ENCODE measurements at places on chromosomes 2 and 18.

DNA sequence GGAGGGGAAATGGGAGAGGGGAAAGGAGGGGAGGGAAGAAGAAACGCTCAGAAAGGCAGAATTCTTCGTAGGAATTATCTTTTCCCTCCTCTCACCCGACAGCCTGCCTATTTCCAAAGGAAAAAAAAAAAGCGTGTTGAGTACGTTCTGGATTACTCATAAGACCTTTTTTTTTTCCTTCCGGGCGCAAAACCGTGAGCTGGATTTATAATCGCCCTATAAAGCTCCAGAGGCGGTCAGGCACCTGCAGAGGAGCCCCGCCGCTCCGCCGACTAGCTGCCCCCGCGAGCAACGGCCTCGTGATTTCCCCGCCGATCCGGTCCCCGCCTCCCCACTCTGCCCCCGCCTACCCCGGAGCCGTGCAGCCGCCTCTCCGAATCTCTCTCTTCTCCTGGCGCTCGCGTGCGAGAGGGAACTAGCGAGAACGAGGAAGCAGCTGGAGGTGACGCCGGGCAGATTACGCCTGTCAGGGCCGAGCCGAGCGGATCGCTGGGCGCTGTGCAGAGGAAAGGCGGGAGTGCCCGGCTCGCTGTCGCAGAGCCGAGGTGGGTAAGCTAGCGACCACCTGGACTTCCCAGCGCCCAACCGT, at the start of gene GAD1:
Gene GAD1, plus strand, starts transcription at position 384 of the 589 bp plus-strand sequence. CDS start 1,705 bp downstream, outside the sequence.
- peak; percentile 70 for DNase-seq

- DNase-seq, result no peak
These were observed 18.3 kb upstream of the BMP10 start for GRCh38 chr2:68889500-68889899.

DNA sequence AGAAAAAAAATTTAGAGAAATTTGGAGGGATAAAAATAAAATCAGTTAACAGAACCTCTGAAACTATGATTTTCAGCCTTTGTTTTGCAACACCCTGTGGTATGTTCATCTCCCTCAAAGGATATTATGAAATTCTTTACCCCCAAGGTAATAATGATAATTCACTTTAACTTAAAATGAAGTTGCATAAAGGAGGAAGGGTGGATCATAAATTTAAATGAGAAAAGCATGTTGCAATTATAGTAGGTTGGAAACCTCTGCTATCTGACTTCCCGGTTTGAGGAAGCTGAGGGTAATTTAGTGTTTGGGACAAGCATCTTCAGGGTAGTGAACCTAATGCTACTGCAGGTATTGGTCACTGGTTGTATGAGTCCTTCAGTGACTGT, 102.9 kb downstream of the BABAM2 start:
- no peak for DNase-seq

DNA sequence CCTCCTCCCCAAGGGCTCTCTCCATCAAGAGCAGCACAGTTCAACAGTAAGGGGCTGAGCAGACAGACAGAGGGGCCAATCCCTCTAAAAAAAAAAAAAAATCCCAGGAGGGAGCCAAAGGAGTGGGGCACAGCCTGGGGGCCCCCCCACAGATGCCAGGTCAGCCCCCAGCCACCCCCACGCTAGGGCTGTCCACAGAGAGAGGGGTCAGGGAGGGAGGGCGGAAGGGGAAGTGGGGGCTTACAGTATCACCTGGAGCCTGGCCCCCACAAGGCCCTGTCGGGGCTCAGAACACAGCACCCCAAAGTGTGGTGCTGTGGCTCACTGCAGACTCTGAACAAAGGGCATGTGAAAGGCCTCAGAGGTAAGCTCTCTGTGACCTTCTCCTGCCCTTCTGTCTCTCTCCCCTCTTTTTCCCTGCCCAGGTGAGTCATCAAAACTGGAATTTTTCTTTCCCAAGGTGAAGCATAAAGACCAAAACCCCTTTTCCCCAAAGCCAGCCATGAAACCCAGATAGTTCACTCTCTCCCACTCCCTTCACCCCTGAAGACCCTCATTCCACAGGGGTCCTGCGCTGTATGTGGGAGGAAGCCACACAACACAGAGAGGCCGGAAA, 13.9 kb downstream of the BIN1 start:
- no peak for DNase-seq

- no peak for DNase-seq
These were observed 9.5 kb downstream of the ASB18 start for GRCh38 chr2:236254674-236255073.

DNA sequence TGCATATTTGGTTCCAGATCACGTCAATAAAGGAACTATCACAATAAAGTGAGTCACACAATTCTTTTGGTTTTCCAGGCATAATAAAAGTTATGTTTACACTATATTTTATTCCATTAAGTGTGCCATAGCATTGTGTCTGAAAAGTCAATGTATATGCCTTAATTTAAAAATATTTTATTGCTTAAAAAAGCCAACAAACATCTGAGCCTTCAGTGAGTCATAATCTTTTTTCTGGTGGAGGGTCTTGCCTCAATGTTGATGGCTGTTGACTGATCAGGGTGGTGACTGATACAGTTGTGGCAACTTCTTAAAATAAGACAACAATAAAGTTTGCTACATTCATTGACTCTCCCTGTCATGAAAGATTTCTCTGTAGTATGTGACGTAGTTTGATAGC, 254.3 kb upstream of the SPOPL start:
- no peak for DNase-seq

GRCh38 chr2:219737270-219737691, 109.9 kb downstream of the SLC4A3 start:
- DNase-seq, result no peak

DNA sequence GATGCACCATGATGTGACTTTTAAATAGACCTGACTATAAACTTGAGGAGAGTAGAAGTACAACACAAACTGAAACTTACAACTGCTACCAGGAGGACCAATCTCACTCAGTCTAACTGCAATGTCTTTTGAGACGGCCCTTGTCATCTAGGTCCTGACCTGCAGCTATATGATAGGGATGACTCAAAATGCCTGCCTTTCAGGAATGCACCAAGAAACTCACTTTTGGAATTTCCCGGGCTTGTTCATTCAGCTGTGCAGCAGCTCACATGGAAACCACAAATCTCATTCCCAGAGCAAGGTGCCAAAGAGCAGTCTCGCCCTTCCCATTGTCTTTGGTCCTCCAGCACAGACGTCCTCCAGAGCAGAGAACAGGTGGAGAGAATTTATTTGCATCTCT, 113.7 kb downstream of the SPOPL start:
- DNase-seq, result no peak

DNA sequence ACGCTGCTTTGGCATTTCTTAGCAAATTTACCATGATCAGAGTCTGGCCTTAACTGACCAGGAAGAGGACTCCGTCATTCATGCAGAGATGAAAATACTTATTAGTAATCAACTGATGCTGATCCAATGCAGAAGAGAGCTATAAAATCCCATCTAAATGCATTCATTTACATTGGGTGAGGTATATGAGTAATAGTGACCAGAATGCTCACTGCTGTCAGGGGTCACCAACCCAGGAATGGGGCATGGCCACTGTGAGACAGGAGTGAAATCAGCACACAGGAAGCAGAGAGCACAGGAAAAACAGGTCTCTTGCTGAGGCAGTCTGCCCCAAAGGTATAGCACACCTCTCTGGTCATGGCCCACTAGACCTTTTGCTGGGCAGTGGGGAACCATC, 68.1 kb upstream of the TMEM247 start:
- DNase-seq, result no peak

GRCh38 chr2:45448217-45448616, 162.8 kb downstream of the SRBD1 start:
- DNase-seq, result no peak

DNA sequence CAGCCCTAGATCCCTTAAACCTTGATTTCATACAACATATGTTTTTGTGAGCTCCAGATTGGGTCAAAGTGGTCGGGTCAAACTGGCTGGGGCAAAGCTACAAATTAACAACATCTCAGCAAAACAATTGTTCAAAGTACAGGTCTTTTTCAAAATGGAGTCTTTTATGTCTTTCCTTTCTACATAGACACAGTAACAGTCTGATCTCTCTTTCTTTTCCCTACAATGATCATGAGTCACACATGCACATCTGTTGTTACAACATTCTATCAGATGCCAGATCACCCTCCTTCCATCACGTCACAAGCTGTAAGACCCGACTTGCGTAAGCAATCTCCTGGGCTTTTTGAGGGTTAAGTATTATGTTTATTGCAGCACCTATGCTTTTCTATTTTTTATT, 55.1 kb downstream of the RHOB start:
- no peak for DNase-seq

Measured in GM10248 (cell line).